Mammary epithelial cell (primary cell): ENCODE measurements at places on chromosomes 1 and 21. TPM values are rescaled to one million over a fixed set of nuclear protein-coding genes. Genes with fewer than 3 reads are reported as not detected.

- DNase-seq = peak; percentile 46
These were observed 13.0 kb downstream of the CCDC190 start for GRCh38 chr1:162847839-162848453.

DNA sequence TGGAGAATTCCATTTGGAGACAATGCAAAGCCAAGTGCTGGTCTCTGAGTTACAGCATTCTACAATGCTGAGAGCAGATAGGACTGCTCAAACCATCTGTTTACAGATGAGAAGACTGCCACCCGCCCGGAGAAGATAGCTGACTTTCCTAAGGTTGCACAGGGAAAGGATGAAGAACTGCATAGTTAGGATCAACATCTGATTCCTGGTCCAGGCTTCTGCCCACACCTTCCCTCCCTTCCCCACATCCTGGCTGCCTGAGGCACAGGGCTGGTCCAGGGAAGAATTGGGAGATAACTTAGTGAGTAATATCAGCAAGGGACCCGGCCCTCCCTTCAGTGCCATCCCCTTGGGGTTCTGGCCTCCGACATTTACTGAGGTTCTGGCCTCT lies 2.0 kb downstream of the SERINC2 start:
- peak; percentile 60 for DNase-seq

DNA sequence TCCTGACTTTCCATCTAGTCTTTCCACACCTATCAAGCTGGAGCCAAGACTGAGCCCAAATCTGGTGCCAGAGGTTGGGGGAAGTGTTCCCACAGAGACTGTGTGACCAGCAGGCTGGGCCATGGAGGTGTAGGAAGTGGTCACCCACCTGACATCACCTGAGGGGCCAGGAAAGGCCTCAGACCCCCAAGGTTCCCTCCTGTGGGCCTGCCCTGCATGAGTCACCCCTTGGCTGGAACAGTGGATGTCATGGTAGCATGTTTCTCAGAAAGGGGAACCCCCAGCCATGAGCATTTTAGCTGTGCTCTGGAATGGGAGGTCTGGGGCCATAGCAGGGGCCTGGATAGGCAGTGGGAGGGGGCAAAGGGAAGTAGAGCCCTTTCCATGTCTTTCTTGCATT lies 5.7 kb upstream of the TNFRSF8 start:
- DNase-seq = peak; percentile 29

DNA sequence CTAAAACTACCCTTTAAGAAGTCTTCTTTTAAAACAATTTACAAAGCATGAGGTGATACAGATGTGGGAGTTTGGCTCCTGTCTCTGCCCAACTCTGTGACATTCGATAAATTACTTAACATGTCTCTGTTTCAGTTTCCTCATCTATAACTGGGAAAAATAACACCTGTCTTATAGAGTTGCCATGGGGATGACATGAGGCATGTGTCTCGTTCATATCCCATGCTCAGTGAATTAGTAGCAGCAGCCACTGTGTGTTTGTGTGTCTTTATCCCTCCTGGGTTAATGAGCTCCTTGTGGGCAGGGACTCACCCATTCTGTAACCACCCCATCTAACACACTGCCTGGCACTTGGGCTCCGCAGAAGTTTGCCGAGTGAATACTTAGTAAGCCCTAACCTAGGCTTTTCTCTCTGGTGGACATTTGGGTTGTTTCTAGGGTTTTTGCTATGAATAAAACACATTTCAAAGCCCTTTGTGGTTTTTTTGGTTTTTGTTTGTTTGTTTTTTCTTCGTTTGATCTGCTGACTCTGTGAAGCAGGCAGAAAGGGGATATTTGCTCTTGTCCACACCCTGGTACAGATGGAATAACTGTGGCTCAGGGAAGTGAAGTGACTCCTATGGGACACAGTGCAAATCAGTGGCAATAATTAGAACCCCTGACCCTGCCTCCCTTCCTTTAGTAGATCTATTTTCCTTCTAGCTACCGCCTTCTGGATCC lies 797 bp upstream of the KCNJ9 start:
- no peak for DNase-seq

- no peak for DNase-seq
These were observed 161.0 kb upstream of the KAZN start for GRCh38 chr1:14437417-14437918.

The PRSS38 gene
- not detected in 2 replicates for total RNA-seq

- no peak for DNase-seq
These were observed 87.8 kb upstream of the MAP1LC3C start for GRCh38 chr1:242086706-242087105.

GRCh38 chr1:10634428-10635084 lies 159.8 kb downstream of the PEX14 start:
- peak; percentile 63 for DNase-seq

DNA sequence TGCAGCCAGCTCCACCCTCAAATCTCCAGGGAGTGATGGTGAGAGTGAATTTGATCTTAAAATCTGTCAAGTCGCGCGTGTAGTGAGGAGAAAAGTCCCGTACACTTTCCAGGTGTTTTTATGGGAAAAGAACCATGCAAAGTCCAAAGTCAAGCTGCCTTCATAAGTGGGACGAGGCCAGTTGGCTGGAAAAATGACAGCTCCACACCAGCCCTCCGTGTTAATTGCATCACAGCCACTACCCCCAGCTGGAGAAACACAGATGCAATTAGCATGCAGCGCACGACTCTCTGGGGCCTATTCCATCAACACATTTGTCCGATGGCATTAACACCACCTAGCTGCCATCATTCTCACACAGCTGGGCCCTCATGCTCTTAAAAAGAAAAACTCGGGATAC lies 68.4 kb downstream of the KLHDC7A start:
- DNase-seq = no peak

The PYHIN1 gene
- not detected for total RNA-seq

The FCRL2 gene
- not detected in 2 replicates for total RNA-seq

GRCh38 chr1:7549277-7550161 lies 221.6 kb upstream of the VAMP3 start:
- DNase-seq = peak; percentile 89

GRCh38 chr1:89910780-89911179 lies 84.1 kb upstream of the ZNF326 start:
- no peak for DNase-seq

DNA sequence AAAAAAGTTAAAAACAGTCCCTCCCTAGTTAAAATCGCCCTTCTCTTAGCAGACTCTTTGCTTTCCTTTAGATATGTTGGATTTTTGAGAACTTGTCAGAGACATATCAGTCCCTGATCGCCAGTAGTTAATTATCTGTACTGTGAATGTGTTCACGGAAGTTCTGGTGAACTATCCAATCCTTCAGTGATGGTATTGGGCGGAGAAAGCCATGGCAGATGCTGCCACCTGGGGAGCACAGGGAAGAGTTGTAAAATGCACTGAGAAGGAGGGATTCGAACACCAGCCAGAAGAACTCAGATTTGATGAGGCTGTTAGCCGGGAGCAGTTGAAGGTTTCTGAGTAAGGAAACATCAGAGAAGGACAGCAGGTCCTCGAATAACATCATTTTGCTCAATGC lies 17.5 kb upstream of the KIF14 start:
- no peak for DNase-seq

DNA sequence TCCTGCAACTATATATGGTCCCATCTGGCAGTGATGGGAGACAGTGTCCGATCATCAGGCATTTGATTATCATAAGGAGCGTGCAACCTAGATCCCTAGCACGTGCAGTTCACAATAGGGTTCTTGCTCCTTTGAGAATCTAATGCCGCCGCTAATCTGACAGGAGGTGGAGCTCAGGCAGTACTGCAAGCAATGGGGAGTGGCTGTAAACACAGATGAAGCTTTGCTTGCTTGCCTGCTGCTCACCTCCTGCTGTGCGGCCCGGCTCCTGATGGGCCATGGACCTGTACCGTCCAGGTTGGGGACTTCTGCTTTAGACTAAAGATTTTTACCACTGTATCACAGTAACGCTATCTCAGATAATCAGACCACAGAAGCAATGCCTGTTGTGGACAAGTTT lies 63.8 kb downstream of the TGFB2 start:
- DNase-seq = no peak

DNA sequence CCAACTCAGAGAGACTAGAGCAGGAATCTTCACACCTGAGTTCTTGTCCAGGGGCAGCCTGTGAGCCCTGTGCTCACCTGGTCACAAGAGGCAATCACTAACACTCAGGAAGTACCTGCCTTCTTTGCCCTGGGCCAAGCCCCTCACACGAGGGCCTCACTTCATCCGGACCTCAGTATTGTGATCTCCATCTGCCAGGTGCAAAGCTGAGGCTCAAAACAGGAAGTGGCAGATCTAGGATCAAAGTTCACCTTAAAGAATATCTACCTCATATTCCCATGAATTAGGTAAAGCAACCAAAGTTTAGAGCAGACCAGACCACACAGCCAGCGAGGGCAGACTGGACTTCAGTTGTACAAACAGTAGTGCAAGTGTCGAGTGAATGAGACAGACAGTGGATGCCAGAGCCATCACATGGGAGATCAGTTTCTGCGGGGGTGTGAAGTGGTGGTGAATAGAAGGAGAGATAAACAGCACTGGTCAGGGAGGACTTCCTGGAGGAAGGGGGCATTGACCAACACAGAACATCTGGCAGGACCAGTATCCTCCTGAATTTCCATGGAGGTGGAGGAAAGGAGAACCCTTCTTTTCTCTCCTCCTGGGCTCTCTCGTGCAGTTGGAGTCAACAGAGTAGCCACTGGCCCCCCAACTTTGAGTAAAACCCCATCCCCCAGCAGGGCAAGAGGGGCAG lies 116.6 kb upstream of the ZBTB40 start:
- DNase-seq = no peak

DNA sequence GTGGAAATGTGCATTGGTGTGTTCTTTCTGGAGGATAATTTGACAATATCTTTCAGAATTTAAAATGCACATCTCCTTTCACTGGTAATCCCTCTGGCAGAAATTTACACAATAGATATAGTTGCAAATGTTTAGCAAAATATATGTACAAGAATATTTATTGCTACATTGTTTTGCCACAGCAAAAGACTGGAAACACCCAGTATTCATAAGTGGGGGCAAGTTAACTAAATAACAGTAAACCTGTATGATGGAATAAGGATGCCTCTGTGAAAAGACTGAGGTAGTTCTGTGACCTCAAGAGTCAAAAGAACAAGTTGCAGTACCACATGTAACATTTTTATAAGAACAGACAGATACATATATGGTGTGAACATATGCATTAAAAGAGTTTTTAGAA lies 13.7 kb upstream of the TADA1 start:
- no peak for DNase-seq

The PCAT6 gene
- 0.17 TPM for total RNA-seq

- DNase-seq = no peak
These were observed 4.8 kb downstream of the ARPC5 start for GRCh38 chr1:183630748-183631147.

- peak; percentile 94 for DNase-seq
These were observed 21.1 kb downstream of the TBX19 start for GRCh38 chr1:168301664-168302320.

The ELOA gene
- 38.0 TPM for total RNA-seq

DNA sequence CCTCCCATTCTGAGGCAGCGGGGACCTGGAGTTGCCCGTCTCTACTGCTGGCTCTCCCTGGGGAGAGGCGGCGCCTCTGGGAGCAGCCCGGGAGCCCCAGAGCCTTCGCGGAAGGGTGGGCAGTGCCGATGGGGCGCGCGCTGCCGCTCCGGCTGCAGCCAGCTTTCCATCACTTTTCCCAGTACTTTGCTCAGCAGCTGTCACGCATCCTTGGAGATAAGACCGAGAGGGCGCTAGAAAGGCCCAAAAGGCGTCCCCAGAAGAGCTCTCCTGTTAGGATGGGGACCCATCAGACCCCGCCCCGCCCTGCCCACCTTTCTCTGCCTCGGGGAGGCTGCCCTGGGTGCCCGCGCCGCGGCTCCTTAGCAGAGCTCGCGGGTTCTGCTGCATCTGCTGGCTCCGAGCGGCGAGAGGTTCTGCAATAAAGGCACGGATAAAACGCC lies 534 bp downstream of the KCNH1 start:
- peak; percentile 6 for DNase-seq

GRCh38 chr1:12368646-12369045 lies 138.8 kb downstream of the VPS13D start:
- no peak for DNase-seq

The KRTAP21-2 gene
- not detected for total RNA-seq

- DNase-seq = no peak
These were observed 931.1 kb downstream of the PLA2G4A start for GRCh38 chr1:187759825-187760333.

DNA sequence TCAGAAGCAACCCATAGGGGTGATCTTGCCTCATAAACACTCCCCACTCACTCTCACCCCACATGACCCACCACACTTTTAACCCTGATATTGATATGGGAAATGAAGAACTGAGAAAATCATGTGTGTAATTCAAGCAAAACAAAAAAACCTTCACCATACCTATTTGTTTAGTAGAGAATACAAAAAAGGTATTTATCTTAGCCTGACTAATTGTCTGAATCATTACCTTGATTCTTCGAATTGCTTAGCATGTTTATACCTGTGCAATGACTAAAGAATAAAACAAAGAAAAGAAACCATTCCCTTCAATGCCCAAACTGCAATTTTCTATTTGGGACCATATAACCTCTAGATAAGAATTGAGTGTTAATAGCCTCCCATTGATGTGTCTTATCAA lies 1.8 kb downstream of the CLDN17 start:
- DNase-seq = peak; percentile 78

DNA sequence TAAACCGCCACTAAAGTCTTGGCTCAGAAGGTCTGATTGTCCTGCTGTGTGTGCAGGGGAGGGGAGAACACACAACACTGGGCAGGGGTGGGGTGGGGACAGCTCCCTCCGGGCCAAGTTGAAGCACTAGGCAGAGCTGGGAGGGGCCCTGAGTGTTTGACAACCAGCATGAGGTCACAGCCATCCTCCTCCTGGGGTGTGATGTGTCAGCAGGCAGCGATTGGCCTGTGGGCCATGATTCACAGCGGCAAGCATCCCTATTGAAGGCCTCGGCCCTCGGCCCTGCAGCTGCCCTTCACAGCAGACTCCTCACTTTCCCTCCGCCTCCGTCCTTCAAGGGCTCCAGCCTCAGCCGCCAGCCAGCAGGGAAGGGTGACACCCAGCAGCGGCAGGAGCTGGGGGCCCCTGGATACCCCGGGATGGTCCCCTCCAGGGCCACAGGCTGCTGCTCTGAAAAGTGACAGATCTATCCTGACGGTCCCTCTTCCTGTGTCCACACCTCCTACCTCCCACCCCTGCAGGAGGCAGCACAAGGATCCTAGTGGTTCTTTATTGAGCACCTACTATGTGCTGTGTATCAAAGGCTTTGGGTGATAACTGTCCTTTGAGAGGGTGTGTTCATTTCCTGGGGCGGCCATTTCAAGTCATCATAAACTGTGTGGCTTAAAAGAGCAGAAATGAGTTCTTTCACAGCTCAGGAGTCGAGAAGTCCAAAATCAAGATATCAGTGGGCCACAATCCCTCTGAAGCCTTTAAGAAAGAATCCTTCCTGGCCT lies 66.0 kb upstream of the SLC25A33 start:
- peak; percentile 93 for DNase-seq
